Kidney epithelial cell (primary cell): ENCODE measurements at places on chromosomes 2 and 18.

DNA sequence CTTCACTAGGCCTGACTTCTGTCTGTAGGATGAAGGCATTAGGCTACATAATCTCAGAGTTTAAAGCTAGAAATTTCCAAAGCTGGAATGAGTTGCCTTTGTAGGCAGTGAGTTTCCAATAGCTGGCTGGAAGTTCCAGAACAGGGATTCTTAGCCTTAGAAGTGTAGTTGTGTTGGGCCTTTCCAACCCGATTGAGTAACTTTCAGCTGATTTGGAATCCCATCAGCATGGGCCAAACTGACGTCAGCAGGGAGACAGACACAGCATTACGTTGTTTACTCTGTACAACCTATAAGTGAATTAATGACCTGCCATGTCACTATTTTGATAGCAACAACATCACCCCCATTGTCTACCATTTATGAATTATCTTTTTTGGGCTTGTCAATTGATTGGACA, 56.9 kb downstream of the SETBP1 start:
- no peak for DNase-seq

DNA sequence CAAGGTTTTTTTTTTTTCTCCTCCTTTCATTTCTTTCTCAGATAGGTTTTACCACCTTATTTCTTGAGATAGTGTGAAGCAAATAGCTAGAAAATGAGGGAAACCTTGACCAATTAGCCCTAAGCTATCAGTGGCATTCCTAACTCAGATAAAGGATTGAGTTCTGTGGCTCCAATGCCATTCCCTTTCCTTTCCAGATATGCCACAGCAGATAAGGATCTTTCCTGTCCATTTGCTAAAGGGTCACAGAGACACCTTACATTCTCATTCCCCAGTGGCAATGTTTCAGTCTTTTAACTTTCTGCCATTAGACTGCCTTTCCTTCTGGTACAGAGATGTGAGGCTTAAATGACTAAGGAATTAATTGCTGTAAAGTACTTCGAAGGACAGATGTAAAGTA, 81.7 kb downstream of the MGAT5 start:
- no peak for DNase-seq

DNA sequence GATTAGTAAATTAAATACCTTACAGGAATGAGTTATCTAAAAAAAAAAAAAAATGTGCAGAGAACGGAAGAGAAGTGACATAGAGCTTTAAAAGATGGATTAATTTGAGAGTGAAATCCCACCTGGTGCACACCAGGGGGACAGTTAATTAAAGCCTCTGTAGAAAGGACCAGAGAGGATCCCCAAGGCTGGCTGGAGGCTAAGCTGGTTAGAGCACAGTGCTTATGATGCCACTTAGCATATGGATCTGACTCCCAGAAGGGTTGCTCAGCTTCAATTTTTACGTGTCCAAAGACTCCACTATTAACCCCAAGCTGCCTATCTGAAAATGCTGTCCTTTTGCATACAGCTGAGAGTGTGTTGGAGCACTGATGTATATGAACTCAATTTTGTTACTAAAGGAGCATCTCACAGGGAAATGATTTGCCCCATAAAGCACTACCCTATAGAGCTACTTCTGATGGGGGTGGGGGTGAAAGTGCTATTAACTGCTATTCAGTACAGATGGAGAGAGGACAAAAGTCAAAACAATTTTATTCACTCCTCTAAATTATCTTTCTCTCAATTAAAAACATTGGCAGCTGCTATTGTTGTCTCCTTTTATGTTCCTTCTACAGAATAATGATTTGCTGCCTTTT, 15.2 kb upstream of the SLC8A1 start:
- DNase-seq: no peak

- no peak for DNase-seq
Measured at GRCh38 chr2:31476511-31477180, 62.1 kb upstream of the XDH start.

DNA sequence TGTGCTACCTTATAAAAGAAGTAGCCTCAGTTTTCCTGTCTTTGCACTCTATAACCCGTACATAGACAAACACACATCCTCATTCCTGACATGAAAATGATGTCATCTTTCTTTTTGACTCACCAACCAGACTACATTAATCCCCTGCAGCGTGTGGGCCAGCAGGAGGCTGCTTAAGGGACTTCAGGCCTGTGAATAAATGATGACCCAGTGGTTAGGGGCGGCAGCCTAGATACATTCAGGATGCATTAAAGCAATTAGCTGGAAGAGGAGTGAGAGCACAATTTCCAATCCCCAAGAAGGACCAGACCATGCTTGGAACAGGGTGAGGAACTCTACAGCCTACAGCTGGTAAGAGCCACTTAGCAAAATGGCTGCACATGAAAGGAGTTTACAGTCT, 57.3 kb upstream of the KLF7 start:
- DNase-seq: peak; percentile 60

DNA sequence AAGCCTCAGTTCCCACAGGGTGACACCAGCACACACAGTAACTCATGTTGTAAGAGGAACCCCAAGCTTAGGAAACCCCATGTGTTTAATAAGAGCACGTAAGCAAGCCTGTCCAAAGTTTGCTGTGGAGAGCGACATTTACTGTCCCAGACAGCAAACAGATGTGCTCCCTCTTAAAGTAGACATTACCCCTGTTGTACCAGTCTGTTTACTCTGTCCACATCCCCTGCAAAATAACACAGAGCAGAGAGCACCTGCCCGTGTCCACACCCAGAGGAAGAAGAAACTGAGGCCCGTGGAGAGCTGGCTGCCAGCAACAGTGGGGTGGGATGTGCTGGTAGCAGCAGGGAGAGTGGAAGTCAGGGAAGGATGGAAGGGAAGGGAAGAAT, 243.5 kb downstream of the GBX2 start:
- DNase-seq: no peak

- DNase-seq: no peak
Measured at GRCh38 chr2:191280290-191280689, 35.1 kb downstream of the MYO1B start.

DNA sequence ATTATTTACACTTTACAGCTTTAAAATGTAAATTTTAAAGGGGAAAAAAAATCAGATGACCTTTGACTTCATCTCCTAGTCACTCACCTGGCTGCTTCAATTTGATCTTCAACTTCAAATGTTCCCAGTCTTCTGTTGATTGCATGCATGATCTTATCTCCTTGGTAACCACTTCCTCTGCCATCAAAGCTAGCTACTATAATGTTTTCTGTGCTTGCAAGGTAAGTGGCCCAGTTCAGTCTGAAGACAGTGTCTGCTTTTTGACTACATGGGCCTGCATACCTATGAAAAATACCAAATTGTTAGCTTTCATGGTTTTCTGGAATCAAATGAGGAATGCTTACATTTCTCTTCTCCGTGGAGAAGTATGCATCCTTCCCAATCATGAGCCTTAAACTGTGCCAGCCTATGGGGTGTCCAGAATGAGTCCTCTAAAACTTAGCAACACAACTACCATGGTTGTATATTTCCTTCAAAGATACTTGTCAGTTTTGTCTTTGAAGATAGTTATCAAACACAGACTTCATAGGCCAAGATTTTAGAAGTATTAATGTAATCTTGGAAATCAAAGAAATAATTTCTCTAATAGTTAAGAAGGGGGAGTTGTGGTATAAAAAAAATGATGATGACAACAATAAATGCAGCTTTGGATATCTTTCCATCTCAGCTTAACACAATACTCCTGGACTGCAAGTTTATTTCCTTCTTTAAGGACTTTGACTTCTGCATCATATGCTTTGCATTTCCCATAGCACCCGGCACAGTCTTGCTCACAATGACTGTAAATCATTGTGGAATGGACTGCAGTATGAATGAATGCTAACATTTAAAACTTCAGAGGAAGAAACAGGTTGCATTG, 62.1 kb downstream of the DPP4 start:
- no peak for DNase-seq

- no peak for DNase-seq
Measured at GRCh38 chr2:62743506-62743905, 38.0 kb downstream of the EHBP1 start.

- no peak for DNase-seq
Measured at GRCh38 chr18:55442561-55442960, 145.4 kb downstream of the TCF4 start.

DNA sequence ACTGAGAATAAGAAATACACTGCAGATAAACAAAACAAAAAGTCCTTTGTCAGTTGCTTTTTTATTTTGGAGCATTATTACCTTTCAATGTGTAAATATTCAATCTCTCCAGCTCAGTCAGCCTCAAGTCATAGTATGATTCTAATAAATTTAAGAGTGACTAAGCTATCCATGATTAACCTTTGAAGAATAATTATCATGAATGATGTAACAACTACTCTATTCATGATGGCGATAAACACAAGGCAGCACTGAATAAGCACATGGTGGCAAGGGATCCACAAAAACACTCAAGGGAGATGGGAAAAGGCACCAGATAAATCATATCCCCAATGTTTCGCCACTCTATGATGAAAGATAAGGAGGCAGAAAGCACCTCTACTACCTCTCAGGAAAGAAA, 67.0 kb downstream of the MAP4K3 start:
- no peak for DNase-seq

- no peak for DNase-seq
Measured at GRCh38 chr2:29660201-29660600, 261.2 kb downstream of the ALK start.

DNA sequence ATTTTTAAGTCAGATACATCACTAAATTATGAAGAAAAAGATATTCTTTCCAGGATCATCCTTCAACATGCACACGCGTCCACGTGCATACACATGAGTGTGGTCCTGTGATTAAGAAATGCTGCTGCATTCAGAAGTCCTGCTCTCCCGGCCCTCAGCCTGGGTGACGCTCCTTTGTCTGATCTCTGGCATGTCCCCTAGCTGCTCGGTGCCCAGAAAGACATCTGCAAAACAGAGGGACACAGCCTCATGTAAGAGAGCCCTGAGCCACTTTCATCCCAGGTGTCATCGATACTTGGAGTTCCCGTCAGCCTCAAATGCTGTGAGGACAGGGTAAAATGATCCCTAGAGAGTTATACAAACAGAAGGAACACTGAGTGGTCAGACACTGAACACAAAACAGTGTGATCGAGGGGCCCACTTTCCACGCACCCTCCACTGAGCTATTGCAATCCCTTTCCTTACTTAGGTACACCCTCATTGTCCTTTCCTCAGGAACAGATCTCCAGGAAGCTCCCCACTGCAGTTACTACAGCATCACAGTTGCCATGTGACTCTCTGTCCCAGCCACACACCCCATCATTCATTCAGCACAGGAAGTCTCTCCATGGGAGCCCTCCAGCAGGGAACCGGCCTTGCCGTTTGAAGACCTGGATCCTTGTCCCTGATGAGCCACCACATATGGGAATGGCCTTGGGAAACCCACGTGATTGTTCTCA, 32.1 kb downstream of the CRACDL start:
- DNase-seq: no peak

GRCh38 chr2:2567776-2568175, 236.7 kb upstream of the MYT1L start:
- no peak for DNase-seq

GRCh38 chr2:74578408-74578807, 23.9 kb downstream of the DOK1 start:
- DNase-seq: no peak

GRCh38 chr2:183195397-183195796, 71.2 kb downstream of the NUP35 start:
- DNase-seq: no peak

GRCh38 chr2:71608441-71608840, 155.1 kb downstream of the DYSF start:
- no peak for DNase-seq

DNA sequence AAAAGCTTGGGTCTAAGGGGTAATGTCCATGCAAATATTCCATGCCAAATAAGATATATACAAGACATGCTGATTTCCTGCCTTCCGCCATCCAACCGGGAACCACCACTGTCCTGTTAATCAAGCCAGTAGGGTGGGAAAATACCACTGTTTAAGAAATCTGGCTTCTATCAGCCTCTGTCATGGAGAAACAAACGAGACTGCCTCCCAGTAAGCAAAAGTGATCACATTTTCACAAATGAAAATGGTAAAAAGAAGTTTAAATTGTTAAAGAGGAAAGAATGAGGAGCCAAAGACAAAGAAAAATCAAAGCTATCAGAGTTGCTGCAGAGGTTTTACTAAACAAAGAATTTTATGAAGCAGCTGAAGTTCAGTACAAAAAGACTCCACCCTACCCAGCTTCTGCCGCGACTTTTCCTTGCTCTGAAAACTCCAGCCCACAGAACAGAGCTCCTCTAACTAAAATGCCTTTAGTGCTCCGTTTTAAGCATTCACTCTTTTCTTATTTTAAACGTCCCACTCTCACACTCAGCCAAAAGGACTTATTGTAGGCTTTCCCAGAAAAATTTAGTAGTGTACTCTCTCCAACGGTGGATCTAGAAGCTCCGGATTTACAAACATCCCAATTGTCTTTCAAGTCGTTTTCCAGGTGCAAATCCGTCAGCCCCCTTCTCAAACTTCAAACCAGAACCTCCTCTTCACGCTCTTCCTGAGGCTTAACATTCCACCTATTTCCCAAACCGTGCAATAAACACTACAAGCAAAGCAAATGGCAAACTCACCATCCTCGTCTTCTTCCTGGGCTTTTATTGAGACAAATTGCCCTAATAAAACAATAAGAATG, 613 bp downstream of the COL5A2 start:
- DNase-seq: peak; percentile 21

GRCh38 chr2:231069379-231070054, 12.8 kb downstream of the PSMD1 start:
- no peak for DNase-seq

DNA sequence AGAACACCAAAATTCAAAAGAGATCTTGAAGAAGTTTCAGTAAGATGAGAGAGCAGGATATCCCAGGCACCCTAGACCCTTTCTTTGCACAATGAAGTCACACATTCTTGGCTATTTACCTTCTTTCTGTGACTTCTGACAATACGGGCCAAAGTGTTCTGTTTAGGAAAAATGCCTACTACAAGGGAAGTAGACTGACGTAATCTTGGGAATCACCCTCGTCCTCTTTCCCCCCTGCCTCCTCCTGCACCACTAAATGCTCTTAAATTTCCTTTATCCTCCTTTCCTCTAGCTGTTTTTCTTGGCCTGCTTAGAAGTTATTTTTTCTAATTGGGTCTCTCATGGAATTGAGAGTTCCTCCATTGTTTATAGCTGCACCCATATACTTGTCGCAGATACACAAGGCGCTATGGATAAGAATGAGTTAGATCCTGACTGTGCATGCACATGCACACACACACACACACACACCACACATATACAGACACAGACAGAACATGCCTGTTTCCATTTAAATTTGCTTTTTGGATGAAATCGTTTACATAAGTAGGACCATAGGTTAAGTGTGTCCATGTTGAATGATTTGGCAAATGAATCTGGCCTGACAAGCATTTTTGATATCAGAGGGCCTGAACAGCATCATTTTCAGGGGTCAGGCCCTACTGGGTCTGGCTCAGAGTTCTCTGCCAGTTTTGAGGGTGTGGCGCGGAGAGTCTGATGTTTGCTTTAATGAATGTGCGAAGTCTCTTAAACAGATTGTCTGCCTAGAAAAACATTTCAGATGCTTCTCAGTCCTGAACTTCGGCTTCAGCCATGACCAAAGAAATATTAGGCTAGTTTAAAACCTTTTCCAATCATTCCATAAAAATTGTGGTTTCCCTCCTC, 131.9 kb upstream of the NT5C1B start:
- no peak for DNase-seq
